ENCODE measurements at places on chromosomes 4 and X.

GRCh38 chr4:42466273-42466844 lies 69.1 kb downstream of the SHISA3 start:
- DNase-seq, result no peak

DNA sequence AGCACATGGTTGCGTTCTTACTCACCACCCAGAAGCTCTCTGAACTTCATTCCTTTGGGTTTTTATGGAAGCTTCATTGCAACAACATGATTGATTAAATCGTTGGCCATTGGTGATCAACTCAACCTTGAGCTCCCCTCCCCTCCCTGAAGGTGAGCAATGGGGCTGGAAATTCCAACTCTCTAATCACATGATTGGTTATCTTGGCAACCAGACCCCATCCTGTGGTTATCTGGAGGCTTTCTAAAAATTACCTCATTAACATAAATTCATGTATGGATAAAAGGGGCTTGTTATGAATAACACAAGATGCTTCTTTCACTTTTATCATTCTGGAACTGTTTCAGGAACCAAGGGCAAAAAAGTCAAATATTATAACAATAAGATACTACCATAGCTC lies 34.6 kb upstream of the NMU start:
- no peak for DNase-seq

- no peak for DNase-seq
Observed at GRCh38 chr4:106909486-106910188, 126.5 kb downstream of the DKK2 start.

GRCh38 chr4:109675181-109675580 lies 28.1 kb downstream of the CASP6 start:
- DNase-seq, result no peak

DNA sequence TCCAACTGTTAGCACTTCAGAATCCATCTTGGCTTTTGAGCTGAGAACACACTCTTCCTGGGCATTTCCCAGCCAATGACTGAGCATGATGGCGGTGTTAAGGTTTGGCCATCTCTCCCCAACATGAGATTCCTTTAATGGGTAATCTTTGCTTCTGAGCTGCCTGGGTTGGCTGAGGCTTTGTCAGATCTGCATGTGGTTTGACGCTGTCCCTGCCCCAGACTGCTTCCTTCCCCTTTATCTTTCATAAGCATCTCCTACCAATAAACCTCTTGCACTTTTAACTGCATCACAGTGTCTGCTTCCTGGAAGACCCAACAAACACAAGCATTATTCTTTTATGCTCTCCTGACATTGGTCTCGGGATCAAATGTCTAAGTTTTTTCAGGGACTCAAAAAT lies 31.5 kb upstream of the DIPK2B start:
- DNase-seq, result no peak

- DNase-seq, result no peak
Observed at GRCh38 chr4:177771645-177772044, 329.4 kb upstream of the AGA start.
